CD4-positive, alpha-beta T cell treated with Interleukin-15 for 1 hour (primary cell): ENCODE measurements at places on chromosomes 6 and 20.

GRCh38 chr6:158059108-158059507 is 77.4 kb downstream of the SYNJ2 start:
- no peak for DNase-seq

- no peak for DNase-seq
These were observed 326.7 kb upstream of the JARID2 start for GRCh38 chr6:14919038-14919670.

GRCh38 chr20:6686171-6686570 is 81.3 kb upstream of the BMP2 start:
- no peak for DNase-seq

DNA sequence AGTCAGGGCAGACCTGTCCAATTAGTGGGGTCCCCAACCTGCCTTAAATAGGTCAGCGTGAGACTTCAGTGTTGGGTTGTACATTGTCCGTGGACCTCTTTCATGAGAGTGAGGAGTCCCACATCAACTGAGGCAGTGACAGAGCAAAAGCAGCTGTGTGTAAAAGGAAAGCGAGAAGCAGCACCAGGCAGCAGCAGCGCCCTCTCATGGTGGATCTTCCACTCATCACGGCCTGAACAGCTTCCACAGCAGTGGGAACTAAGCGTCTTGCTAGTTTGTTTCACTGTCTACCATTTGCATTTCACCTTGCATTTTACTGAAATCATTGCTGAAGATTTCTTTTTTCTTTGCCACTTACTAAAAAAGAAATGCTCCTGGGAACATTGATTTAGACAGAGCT is 333.8 kb downstream of the PKHD1 start:
- DNase-seq, result no peak

DNA sequence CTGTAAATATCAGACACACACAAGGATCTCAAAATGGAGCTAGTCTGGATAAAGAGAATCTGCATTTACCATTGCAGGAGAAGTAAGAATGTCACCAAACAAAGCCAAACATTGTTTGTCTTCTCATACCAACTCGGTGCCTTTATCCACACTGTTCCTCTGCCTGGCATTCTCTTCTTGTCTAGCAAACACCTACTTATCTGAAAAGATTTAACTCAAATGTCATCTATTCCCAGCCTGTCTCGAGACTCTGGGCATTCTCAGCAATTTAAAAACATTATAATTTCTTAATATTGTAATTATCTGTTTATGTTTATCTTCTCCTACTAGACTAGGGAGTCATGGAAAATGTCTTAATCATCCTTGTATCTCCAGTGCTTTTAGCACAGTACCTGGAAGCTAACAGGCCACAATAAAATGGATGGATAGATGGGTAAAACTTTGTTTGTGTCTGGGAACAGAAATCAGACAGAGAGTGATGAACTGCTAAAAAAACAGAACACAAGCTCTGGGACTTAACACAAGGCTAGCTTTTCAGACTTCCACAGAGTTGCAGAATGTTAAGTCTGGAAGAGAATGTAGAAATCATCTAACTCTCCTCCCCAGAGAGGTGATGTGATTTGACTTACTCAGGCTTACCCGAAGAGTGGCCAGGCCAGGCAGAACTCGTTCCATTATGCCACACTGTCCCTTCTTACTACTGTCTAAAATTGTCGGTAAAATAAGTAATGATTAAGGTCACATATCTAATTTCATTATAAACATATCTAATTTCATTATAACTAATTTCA is 42.3 kb upstream of the FAM83C start:
- no peak for DNase-seq

GRCh38 chr6:85600713-85601313 is 7.2 kb upstream of the SNX14 start:
- no peak for DNase-seq

DNA sequence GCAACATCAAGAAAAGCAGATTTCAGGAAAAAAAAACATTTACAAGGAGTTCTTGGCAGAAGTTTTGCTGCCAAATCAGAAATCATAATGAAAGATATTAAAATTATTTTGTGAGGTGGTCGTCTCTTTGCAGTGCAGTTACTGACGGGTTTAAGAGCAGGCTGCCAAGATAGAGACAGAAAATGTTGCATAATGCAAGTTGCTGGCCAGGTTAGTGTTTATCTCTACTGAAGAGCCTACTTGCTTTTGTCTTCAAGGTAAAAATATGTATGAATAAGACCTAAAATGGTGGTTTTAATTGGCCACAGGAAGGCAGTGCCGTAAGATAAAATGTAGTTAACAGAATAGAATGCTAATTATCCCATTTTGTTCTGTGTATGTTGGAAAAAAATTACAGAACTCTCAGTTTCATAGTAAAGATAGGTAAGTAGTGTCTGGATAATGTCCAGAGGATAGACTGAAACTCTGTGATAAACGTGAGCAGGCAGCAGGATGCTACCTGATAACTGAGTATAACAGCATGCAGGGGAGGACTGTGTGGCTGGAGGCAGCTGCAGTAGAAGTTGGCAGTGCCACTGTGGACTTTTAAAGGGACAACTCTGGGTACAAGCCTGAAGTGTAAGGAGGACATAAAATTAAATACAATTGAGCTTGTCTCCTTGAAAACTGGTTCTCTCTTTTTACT is 13.9 kb downstream of the FOXO3 start:
- no peak for DNase-seq

DNA sequence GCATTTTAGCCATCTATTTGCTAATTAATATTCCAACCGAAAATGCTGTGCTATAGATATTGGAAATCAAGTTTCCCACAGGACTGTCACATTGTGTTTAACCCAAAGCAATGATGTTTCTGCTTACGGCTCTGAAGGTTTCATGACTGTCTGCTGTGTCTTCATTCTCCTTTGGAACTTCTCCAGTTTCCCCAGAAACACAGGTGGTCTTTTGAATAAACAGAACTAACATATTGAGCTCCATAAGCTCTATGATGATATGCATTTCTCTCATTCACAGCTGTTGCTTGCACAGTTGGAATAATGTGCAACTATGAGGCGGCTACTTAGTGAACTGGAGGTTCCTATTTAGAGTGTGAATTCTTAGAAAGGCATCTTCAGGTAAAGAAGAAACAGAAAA is 266.0 kb upstream of the ID4 start:
- no peak for DNase-seq

- no peak for DNase-seq
These were observed 53.9 kb upstream of the LAMP5 start for GRCh38 chr20:9460518-9460917.

DNA sequence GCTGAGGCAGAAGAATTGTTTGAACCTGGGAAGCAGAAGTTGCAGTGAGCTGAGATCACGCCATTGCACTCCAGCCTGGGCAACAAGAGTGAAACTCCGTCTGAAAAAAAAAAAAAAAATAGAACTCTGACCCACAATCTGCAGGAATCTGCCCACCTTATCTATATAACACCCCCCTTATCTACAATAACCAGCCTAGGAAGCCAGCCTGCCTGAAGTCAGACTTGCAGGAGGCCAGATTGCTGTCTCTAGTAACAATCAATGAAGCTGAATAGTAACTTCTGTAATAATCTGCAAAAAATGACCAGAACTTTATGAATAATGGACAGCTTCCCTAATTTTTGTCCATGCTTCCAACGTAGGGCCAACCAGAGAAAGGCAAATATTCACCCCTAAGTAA is 352.5 kb downstream of the CD83 start:
- no peak for DNase-seq

DNA sequence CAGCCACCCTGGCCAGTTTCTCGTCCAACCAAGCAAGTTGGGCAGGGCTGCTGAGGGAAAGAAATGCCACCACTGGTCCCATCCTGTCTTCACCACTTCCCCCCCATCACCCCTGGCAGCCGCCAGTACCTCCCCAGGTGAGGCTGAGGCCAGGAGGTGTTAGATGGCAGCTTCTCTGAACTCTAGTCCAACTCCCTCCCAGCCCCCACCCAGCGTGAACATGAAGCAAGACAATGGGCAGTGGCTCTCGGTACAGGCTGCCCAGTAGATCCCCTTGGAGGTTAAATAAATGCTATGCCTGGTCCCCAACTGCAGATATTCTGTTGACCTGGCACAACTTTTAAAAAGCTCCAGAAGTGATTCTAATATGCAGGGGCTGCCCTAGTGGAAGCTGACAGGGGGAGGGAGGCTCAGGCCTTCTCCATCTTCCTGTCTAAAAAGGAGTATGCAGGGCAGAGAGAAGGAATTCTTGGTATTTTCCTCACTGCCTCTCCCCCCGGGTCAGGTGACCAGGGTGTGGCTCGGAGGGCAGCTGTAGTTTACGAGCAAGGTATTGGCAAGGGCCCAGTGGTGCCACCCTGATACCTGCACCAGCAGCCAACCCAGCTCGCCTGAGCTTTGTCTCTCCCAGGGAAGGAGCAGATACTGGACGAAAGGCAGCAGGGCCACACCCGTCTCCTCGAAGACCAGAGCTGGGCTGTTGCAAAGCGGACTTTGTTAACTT is 25.7 kb downstream of the KCNK5 start:
- DNase-seq, result no peak

- DNase-seq, result no peak
These were observed 699.7 kb downstream of the DHX35 start for GRCh38 chr20:39661833-39662232.

- DNase-seq, result no peak
These were observed 117.0 kb upstream of the UST start for GRCh38 chr6:148629592-148630465.

GRCh38 chr6:167872538-167873210 is 46.0 kb downstream of the AFDN start:
- no peak for DNase-seq

DNA sequence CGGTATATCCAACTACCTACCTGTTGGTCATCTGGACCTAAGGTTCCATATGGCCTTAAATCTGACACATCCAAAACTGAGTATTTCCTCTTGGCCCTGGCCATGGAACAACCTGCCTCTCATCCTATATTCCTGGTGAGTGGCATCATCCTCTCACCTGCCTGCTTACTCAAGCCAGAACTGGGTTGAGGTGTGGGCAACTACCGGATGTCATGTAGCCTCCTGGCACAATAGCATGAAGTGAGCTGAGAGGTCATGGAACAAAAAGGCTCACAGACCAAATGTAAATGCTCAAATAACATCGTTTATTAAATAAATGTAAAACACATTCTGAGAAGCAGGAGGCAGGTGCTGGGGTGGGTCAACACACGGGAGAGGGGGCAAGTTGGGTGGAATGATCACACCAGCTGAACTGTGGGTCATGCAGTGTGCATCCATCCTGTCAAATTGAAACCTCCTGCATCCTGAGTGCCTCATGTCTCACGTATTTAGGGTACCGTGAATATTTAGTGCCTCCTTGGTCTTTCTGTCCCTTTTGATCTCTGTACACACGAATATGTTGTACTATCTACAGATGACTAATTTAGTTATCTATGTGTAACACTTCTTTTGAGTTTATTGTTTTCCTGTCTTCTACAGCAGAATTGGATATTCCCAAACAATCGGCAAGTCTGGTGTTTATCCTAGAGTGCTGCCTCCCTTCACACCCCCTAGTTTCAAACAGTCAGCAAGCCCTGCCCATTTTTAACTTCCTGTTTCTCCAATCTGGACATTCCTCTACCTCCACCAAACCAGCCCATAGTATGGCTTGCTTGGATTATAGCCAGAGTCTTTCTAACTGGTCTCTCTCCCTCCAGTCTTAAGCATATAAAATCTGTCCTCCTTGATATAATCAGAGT is 7.9 kb upstream of the POU5F1 start:
- DNase-seq, result no peak

DNA sequence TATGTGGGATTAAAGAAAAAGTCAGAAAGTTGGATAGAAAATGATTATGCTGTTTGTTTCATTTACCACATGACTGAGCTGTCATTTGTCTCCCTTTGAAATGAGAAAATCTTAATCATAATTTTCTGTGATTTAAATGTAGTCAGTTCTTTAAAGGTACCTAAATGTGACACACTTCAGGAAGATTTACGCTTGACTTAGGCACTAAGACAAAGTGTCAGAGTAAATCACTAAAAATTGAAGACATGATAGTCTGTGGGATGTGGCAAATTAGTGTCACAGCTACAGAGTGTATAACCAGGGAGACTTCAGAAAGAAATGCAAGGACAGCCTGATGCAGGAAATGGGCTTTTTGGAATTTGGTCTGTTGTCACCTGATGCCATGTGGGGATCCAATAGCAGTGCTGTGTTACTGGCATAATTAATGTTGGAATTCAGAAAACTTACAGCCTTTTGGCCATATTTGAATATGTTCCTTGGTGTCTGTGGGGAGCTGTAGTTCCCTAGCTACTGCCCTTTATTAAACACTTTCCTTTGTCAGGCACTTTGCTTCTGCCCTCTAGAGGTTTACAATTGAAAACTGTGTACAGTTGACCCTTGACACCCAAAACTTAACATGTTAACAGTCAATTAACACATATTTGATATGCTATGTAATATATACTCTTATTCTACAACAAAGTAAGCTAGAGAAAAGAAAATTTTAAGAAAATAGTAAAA is 493.8 kb downstream of the UTRN start:
- no peak for DNase-seq

- DNase-seq, result no peak
These were observed 730.5 kb upstream of the MAP3K7 start for GRCh38 chr6:91317247-91317835.

GRCh38 chr20:10504994-10505730 is 70.1 kb downstream of the SLX4IP start:
- DNase-seq, result no peak

DNA sequence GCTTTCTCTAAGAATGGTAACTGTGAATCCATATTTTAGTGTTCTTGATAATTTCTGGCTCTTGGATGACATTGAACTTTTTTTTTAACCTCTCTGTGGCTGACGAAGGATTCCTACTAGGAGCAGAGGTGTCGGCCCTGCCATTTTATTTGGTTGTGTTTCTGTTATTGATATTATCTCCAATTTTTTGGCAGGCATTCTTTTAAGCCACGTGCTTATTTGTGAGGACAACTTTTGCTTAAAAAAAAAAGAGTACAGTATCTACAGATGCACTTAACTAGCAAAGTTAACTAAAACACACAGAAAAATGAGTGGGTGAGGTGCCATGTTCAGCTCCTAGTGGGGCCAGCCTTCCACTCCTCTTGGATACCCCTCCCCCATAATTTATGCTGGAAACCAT is 1.1 kb downstream of the FANCE start:
- DNase-seq, result no peak

DNA sequence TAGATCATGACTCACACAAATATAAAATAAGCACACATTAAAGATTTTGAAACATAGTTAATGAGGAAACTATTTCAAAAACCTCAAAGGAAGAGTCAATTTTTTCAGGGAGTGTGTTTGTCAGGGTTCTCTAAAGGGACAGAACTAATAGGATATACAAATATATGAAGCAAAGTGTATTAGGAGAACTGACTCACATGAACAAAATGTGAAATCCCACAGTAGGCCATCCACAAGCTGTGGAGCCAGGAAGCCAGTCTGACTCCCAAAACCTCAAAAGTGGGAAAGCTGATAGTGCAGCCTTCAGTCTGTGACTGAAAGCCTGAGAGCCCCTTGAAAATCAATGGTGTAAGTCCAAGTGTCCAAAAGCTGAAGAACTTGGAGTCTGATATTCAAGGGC is 898.0 kb upstream of the EYS start:
- no peak for DNase-seq

GRCh38 chr6:143545165-143545564 is 33.6 kb upstream of the FUCA2 start:
- no peak for DNase-seq
